ENCODE measurements at places on chromosomes 11 and 22. TPM values are rescaled to one million over a fixed set of nuclear protein-coding genes. Genes with fewer than 3 reads are reported as not detected.

Gene ANGPTL5
- total RNA-seq, result not detected

GRCh38 chr22:45968751-45969413 lies 8.1 kb downstream of the WNT7B start:
- DNase-seq, result peak; percentile 92

- DNase-seq, result no peak
Measured at GRCh38 chr11:116721988-116722387, 50.8 kb downstream of the BUD13 start.

GRCh38 chr11:19506816-19507486 lies 205.7 kb upstream of the NAV2 start:
- DNase-seq, result no peak

DNA sequence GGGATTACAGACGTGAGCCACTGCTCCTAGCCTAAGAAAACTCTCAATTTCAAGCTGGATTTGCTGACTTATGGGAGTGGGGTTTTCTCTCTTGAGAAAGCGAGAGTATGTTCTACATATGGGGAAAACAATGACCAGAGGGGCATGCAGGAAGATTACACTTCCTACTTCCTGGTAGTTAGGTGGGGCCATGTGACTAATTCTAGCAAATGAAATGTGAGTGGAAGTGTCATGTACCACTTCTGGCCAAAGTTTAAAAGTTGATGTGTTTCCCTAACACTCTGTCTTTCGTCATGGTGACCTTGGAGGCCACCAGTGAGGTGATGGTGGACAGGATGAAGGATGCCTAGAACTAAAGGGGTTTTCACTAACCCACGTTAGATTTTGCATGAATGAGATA lies 50.5 kb downstream of the PARVG start:
- DNase-seq, result no peak

GRCh38 chr11:93757924-93758865 lies 16.7 kb downstream of the C11orf54 start:
- no peak for DNase-seq
